ENCODE measurements at places on chromosomes 11 and 22. TPM values are rescaled to one million over a fixed set of nuclear protein-coding genes. Genes with fewer than 3 reads are reported as not detected.

The EXPH5 gene
- total RNA-seq, result 0.85 TPM

The PRR5L gene
- 0.36 TPM for total RNA-seq

The CCDC89 gene
- 1.7 TPM for total RNA-seq

The OR5A1 gene
- not detected for total RNA-seq

The HOATZ gene
- total RNA-seq, result not detected

The TXN2 gene
- 64.1 TPM for total RNA-seq

The BDNF gene
- total RNA-seq, result 0.36 TPM

The EIF3L gene
- 211 TPM for total RNA-seq

The KCNK4 gene
- total RNA-seq, result 1.1 TPM

The TSSK2 gene
- not detected for total RNA-seq

The CTNND1 gene
- total RNA-seq, result 189 TPM

The MMP13 gene
- 0.15 TPM for total RNA-seq

The CCDC134 gene
- total RNA-seq, result 16.7 TPM

The PAX6 gene
- 0.49 TPM for total RNA-seq

The B4GALNT4 gene
- 122 TPM for total RNA-seq

The UNC93B1 gene
- 54.1 TPM for total RNA-seq

The GCAT gene
- 11.2 TPM for total RNA-seq

The TCF20 gene
- 79.8 TPM for total RNA-seq

The CAPN5 gene
- total RNA-seq, result 17.3 TPM

The FOLR1 gene
- total RNA-seq, result not detected

The CTSW gene
- total RNA-seq, result not detected

The FOLR3 gene
- total RNA-seq, result not detected

The GGTLC3 gene
- not detected for total RNA-seq

The SAA2 gene
- 4.0 TPM for total RNA-seq

The PPP6R2 gene
- 52.8 TPM for total RNA-seq

The PGM2L1 gene
- 33.1 TPM for total RNA-seq

The ATG16L2 gene
- 14.6 TPM for total RNA-seq

Data from Panc1 (cell line).